ENCODE measurements at places on chromosomes 11 and 22.

GRCh38 chr11:111922803-111923202 lies 4.1 kb downstream of the C11orf52 start:
- peak; percentile 71 for DNase-seq

GRCh38 chr11:134609361-134610115 lies 197.5 kb upstream of the B3GAT1 start:
- no peak for DNase-seq

GRCh38 chr11:99920956-99921355 lies 766.1 kb upstream of the ARHGAP42 start:
- no peak for DNase-seq

- DNase-seq, result no peak
These were observed 130.5 kb upstream of the ANO3 start for GRCh38 chr11:26201411-26201810.

DNA sequence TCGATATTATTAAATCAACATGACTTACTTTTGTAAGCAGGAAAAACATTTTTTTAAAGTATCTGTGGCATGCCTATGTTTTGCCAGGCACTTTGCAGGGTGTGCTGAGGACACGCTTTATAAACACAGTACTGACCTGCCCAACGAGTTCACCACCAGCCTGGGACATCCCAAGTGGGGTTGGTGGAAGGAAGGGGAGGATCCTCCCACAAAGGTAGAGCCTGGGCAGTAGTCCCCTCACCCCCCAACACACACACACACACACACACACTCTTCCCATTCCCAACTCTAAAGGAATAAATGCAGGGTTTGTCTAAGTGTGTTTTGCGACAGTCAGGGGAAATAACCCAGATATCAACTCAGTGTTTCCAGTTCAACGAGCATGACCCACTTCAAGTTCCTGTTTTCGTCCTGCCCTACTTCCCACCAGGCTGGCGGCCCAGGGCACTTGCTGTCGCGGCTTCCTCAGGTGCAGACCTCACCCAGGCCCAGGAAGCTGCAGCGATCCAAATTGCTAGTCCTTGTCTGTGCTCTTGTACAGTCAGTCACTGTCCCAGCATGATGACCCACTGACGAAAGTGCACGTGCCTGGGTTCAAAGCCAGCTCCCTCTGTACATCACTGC lies 3.1 kb downstream of the CERK start:
- no peak for DNase-seq

DNA sequence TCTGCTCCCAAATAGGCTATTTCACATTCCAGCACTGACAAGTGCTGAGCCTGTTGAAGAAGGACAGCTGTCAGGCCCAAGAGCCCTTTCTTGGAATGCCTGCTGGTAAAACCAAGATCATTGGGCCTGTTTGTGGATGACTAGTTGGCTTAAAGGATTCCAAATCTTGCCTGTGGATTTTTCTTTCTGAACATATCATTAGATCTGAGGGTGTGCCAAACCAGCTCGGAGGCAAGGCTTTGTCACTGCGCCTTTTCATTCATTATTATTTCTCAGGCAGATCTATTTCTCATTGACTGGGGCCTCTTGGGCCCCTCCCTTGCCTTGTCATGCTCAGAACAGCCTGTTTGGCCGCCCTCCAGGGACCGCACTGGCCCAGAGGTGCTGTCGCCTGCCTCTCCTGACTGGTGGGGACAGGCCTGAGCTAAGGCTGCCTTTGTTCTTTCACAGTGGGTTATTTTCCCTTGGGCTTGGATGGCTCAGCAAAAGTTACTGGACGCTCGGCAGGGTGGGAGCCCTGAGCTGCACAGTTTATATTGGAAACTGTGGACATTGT lies 222.7 kb upstream of the SESN3 start:
- DNase-seq, result no peak

- no peak for DNase-seq
These were observed 2.2 kb downstream of the PPP2R5B start for GRCh38 chr11:64926689-64927088.
